ELR (cell line): ENCODE measurements at places on chromosomes 13 and 19.

GRCh38 chr19:4338441-4339355 is at the start of gene STAP2:
STAP2 (minus strand) TSS chr19:4338827; CDS start chr19:4338753, 74 bp downstream.
- peak; percentile 35 for DNase-seq

GRCh38 chr13:70363991-70364390 is 255.7 kb upstream of the KLHL1 start:
- no peak for DNase-seq

- DNase-seq: no peak
Measured at GRCh38 chr19:8151767-8152035, 2.3 kb upstream of the FBN3 start.

DNA sequence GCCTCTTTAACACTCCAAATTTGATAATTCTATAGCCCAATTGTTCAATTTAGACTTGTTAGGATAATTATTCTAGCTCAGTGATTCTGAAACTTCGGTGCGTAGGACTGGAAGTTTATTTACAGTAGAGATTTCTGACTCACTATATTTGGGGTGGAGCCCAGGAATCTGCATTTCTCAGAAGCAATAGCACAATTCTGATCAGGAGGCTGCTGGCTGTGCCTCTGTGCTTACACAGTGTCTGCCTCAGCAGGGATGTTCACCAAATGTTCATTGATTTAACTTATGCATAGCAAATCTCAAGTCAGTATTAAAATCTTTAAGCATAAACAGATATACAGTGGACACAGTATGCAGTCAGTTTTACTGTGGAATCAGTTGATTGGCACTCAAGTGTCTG is 45.8 kb downstream of the ATP8A2 start:
- DNase-seq: no peak

DNA sequence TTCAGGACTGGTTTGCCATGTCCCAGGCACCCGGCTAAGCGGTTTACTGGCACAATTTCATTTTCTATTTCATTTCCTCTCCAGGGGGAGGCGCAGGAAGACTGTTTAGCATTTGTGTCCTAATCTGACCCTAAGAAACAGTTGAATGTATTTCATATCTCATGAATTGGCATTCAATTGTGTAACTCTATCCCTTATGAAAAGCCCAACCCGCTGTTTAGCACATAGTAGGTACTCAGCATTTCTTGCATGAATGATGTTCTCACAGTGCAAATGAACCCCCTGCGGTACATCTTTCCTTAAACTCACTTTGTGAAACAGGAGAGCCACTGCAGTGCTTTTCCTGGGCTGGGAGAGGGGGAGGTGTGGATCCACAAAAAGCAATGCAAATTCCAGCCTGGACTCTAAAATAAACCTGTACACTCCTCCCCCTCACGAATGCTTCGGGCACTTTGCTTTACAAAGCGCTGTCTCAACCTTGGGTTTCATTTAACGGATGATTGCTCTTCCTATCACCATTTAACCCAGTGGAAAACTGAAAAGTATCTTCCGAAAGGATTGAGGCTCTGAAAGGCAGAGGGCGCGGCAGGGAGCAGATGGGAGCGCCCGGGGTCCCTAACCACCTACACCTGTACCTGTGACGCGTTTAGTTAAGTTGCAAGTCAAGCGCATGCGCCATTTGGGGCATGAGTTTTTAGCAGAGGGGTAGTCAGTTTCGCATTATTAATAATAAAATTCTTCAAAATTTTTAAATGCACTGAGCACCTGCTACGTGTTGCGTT is 1.2 kb upstream of the EEF2 start:
- peak; percentile 89 for DNase-seq

DNA sequence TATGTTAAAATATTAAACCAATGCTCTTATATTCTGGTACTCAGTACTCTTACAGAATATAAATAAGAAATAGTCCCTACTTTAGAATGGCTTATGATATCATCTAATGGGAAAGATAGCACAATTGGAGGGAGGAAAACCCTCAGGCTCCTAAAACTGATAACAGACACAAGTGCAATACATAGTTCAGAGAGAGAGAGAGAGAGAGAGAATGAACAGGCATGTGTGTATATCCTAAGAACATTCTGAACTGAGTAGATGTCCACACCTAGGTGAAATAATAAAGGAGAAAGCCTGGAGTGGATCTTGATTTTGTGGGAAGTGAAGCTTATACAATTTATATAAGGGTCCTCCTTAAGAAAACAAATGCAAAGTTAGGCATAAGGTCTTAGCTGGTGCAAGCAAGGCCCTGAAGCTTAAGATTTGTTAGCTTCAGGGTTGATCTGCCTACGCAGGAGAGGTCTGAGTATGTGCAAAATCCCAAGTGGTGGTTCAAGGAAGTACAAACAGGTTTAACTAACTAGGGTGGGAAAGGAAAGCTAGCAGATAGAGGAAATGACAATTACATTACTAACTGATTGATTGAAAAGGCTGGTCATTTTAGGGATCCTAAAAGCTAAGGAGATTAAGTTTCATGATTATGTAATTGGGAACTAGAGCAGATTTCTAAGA is 53.3 kb downstream of the SOX21 start:
- DNase-seq: peak; percentile 65

DNA sequence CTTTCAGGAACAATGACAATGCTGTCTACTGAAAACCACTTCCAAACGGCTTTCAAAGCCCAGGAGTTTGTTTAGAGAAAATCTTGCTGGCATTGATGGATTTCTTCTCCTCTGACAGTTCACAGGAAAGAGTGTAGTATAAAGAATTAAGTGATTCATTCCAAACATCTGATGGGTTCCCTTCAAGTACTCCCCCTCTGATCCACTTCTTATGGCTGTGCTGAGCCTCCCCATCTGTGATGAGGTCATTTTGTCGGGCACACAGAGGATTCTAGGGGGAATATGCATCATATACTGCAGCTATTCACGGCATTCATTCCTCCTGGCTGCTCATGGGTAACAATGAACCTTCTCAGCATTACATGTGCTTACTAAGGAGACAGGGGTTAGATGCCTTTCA is 107.9 kb downstream of the RGCC start:
- DNase-seq: peak; percentile 85

- DNase-seq: no peak
Measured at GRCh38 chr13:51894239-51894638, 32.5 kb downstream of the CCDC70 start.
